CD4-positive, alpha-beta memory T cell (primary cell): ENCODE measurements at places on chromosomes 12 and 14. TPM values are rescaled to one million over a fixed set of nuclear protein-coding genes. Genes with fewer than 3 reads are reported as not detected.

The NKX2-1 gene
- not detected for polyA plus RNA-seq

The CCDC38 gene
- not detected for polyA plus RNA-seq

The POTEG gene
- not detected for polyA plus RNA-seq

The KCNK13 gene
- not detected for polyA plus RNA-seq

DNA sequence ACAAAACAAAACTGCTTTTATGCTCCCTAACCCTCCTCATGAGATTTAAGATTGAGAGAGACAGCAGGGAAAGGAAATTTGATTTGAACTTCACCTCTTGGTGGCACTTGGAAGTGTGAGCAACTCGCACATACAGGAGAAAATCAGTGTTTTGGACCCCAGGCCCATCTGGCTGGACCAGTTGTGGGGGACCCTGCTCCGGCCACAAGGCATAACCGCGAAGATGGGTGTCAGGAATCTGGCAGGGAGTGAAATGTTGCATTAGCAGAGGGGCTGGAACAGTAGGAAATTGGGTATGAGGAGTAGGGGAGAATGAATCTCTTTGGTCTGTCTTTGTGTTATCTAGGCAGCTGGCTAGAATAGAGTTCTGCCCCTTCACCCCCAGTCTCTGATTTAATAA, 1.2 kb downstream of the CIROP start:
- H3K27me3 ChIP-seq: no peaks in the 10 kb centered on the region
- H3K36me3 ChIP-seq: peaks cover 4% of the 10 kb centered on the region
- no peaks in the 10 kb centered on the region for H3K4me1 ChIP-seq
- no peak overlapping the region for H3K27ac ChIP-seq
- no peak overlapping the region for H3K4me3 ChIP-seq
- DNase-seq: no peak

DNA sequence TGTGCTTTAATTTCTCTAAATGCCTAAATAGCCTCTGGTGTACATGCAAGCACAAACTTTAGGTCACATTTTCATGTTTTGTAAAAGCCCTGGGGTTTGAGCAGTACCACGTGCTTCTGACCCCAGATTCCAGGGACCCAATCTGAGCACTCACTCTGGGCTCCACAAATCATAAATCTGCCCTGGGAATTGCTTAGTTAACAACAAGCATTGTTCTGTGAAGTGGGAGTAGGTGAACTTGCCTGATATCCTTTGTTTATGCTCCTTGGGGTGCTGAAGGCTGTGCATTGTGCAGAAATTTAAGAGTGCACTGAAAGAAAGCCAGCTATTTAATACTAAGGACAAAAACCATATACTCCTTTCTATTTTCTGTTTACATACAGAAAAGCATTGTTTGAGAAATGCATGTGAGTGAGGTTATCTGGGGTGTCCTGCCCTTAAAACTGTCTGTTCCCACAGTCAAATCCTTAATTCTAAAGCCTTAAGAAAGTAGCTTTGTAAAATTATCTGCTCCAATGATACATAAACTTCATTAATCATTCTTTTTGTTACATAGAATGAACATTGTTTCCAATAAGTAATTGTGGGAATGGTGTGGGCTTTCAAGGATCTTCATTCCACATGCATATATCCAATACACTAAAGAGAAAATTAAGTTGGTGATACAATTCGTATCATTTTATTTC, 258.6 kb upstream of the NPAS3 start:
- no peak for DNase-seq
- no peaks in the 10 kb centered on the region for H3K4me1 ChIP-seq
- H3K27ac ChIP-seq: no peak overlapping the region
- H3K4me3 ChIP-seq: no peak overlapping the region
